Activated T-cell treated with anti-CD3 and anti-CD28 coated beads for 24 hours (primary cell): ENCODE measurements at places on chromosomes 6 and 20.

- DNase-seq: no peak
These were observed 186.1 kb upstream of the SLC24A3 start for GRCh38 chr20:19026121-19026878.

GRCh38 chr6:113190170-113190569, 667.0 kb upstream of the MARCKS start:
- DNase-seq: no peak

GRCh38 chr20:14902432-14903089, 565.1 kb upstream of the FLRT3 start:
- DNase-seq: no peak

- DNase-seq: no peak
These were observed 578.3 kb downstream of the HAO1 start for GRCh38 chr20:7361931-7362330.

DNA sequence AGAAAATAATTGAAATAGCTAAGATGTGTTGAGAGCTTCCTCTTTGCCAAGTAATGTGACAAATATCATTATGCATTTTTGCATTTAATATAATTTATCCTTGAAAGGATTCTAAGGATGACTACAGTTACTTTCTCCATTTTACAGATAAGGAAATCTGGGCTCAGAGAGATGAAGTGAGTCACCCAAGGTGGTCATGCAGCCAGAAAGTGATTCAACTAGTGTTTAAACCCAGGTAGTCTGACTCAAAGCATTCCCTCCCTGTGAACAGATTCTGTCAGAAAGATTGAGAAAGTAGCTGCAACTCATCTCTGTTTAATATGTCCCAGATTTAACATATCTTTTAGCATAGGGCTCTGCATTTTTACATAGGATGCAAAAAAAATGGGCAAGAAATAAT, 28.1 kb downstream of the NRSN1 start:
- DNase-seq: no peak

- DNase-seq: no peak
These were observed 35.7 kb upstream of the RBL1 start for GRCh38 chr20:37131486-37131885.

DNA sequence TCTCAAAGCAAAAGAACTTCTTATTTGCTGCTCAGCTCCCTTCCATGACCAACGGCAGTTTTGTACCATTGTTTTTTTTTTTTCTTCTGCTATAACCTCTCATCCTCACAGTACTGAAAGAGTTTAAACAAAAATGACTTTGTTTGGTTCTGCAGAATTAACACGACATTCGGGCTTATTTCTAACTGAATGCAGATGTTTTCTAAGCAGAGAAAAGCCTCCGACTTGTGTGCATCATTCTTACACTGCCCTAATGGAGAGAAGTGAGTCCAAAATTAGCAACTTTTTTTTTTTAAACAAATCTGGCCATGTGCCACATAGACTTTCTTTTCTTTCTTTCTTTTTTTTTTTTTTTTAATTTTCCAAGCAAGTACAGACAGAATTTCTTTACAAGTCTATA, 382.7 kb downstream of the HDGFL1 start:
- no peak for DNase-seq

GRCh38 chr6:165573671-165574070, 89.4 kb downstream of the PDE10A start:
- DNase-seq: no peak

DNA sequence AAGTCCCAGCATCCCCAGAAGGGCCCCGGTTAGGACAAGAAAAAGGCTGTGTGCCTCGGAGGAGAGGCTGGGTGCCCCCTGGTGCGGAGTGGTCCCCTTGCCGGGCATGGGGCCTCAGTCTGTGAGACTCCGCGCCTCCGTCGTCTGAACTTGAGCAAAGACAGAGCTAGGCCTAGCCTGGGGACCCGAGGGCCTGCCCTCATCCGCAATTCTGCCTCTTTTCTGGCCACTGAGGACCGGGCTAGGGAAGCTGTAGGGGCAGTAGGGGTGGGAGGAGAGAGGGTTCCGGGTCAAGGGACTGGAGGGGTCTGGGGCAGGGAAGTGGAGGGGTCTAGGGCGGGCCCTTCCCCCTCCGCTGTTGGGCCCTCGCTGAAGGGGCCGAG, 550 bp upstream of the HSPA12B start:
- DNase-seq: no peak

GRCh38 chr6:9914951-9915350, 499.9 kb downstream of the TFAP2A start:
- DNase-seq: no peak

DNA sequence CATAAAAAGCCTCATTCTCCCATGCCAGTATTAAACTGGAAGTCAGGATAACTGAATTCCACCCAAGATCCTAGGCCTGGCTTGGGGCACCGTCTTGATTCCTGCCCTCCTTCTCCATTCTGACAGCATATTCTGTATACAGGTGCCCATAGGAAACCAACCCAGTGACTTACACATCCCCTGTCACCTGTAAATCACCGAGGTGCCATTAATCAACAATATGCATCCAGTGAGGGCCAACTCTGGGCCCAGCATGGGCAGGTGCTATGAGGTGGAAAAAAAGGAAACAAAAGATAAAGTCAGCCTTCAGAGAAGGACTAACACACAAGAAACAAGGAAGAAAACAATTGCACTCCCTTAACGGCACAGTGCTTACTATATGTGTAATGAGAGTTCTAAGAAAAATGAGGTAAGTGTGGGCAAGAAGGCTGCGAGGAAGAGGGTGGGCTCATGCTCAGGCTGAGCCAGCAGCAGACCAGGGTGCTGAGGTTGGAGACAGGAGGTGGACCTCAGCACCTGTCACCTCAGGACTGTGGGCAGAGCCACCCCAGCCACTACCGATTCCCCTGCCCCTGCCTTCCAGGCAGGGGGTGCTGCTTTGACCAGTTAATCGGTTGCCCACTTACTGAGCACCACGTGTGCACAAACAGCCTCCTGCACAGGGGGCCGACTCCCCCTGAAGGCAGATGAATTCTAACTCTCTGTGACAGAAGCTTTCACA, 105.9 kb downstream of the TRERF1 start:
- no peak for DNase-seq

DNA sequence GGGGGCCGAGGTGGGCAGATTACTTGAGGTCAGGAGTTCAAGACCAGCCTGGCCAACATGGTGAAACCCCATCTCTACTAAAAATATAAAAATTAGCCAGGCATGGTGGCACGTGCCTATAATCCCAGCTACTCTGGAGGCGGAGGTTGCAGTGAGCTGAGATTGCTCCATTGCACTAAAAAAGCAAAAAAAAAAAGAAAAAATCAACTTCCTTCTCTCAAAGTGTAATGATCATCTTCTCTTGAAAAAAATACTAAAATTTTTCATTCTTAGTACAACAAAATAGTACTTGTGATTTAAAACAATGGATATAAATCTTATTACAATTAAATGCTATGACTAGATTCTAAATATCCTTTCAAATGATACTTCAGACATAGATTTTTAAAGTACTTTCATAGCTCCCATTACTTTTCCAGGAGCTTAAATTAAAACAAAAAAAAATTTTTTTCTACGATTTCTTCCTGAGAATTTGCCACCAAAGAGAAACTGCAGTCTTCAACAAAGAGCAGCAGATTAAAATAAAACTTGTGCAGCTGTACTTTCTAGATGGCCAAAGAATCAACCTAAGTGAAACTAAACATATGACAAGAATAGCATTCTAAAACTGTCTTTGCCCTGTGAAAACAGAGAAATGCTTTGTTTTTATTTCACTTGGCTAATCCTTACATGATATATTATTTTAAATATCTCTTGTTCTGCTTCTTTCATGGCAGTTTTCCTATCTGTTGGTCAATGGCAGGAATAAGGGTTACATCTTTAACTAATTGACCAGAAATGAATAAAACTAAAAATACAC, 75.2 kb downstream of the MAP3K5 start:
- no peak for DNase-seq

- no peak for DNase-seq
These were observed 166.8 kb upstream of the FOXQ1 start for GRCh38 chr6:1144842-1145767.

DNA sequence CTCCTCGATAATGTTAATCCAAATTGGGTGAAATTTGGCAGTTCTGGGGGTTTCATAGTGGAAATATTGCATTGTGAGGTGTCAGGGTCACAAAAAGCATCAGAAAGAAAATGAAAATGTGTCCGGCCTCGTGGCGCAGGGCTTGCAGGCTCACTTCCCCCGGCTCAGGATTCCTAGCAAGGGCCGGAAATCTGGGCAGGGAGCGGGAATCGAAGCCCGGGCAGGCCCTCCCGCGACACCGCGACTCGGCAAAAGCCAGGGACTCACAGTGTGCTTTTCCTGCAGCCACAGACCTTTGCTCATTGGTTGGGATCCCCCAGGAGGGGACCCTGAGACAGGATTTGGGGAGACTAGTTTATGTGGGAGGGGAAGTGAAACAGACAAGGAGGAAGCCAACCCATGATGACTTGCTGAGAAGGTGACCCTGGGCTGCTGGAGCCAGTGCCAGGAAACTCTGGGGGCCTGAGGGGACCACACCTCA, 847 bp upstream of the CD93 start:
- no peak for DNase-seq

GRCh38 chr20:9040863-9041524, 27.9 kb upstream of the PLCB4 start:
- DNase-seq: no peak

- DNase-seq: no peak
These were observed 1.5 kb upstream of the NINL start for GRCh38 chr20:25586877-25587276.

DNA sequence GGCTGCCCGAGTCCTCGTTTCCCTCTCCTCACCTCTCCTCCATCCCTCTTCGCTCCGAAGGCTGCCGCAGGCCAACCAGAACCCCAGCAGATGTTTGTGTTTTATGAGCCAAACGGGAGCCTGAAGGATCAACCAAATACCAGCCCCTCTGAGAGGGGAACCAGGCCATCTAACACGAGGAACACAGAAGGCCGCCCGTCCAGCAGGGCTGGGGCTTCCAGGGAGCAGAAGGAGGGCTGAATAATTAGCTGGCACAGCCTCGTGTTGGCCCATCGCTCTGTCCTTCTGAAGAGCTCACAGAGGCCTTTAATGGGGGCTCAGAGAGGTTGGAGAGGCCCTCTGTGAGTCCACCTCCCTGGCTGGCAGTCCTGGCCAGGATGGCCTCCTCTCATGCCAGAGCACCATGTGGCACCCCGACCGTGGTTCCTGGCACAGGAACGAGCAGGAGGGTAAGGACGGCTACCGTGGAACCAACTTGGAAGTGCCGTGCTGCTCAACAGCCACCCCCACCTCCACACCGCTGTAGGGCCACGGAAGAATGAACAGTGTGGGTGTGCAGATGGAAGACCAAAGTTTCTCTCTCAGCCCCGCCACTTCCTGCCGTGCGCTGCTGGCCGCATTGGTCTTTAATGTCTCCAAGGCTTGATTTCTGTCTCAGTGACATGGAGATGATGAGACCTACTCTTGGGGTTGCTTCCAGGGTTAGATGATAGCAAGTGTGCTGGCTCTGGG, 155.2 kb downstream of the SCML4 start:
- no peak for DNase-seq

DNA sequence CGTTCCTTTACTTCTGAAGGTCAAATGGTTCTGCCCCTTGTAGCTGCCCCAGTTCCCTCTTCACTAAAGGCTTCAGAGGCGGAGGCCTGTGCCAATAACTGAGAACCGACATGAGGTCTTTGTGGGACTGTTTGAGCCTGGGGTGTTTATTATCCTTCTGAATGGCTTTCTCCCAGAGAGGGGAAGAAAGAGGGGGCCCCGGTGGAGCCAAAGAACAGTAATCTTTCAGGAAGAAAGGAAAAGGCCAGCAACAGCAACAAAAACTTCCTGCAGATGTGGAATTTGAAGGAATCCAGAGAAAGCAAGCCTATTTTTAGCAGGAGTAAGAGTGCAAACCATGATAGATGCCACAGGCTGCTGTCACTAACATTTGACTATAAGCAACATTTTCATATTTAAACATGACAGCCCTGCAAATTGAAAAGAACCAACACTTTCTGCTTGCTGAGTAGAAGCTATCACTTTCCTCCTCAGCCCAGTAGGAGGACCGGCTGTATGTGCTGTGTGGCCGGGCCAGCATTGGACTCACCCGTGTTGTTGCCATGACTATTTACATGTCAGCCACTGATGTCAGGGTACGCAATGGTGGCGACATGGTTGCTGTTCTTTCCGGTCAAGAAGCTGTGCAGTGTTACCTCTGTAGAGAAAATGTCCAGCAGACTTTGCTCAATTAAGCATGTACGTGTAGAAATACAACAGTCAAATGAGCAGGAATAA, 121.3 kb downstream of the SOBP start:
- no peak for DNase-seq

- no peak for DNase-seq
These were observed 85.3 kb downstream of the MAP7 start for GRCh38 chr6:136464874-136465273.

DNA sequence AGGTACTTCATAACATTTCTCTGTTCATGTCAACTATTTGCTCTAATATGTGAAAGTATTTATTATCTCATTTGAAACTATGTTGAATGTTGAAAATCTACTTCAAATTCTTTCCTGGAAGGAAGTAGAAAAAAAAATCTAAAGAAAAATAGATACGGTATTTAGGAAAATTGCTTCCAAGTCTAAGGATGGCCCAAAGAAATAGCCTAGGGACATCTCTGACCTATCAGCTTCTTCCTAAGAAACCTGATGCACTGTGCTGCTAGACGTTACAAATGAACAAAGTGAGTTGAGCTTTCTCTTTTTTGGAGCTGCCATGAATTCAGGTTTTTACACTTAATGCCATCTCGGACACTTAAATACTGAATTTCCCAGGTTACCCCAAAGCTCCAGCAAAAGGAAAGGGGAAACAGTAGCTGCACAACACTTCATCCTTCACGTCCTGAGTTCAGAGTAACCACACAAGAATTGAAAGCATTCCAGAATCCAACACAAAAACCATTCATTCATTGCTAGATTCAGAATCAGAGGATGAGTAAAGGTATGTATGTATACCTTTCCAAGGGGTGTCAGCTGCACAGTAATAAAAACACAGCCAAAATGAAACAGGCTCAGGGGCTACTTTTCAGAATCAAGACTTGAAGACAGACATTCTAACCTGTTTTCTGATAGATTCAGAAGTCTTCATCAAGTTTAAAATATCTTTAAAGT, 7.9 kb downstream of the RMND1 start:
- no peak for DNase-seq

GRCh38 chr6:159168536-159169192, 536 bp upstream of the FNDC1 start:
- no peak for DNase-seq

DNA sequence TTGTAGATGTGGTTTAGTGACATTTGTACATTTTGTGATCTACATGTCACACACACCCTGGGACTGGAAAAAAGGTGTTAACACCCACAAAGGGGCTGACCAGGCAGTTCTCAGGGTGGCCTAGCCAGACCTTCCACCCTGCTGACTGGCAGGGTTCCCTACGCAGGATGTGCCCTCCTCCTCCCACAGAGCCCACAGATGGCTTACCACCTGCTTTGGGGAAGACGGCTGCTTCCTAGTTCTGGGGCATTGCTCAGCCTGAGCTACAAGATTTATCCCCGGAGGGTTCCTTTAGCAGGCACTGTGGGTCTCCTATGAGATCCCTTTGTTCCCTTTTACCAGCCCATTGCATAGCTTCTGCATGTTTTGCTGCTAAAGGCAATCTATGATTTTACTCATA, 35.1 kb downstream of the SNAP25 start:
- no peak for DNase-seq

- no peak for DNase-seq
These were observed 59.8 kb downstream of the CDH4 start for GRCh38 chr20:61311656-61312387.

GRCh38 chr20:40945189-40945588, 83.4 kb upstream of the TOP1 start:
- no peak for DNase-seq
